ENCODE measurements at places on chromosomes 1 and 21.

DNA sequence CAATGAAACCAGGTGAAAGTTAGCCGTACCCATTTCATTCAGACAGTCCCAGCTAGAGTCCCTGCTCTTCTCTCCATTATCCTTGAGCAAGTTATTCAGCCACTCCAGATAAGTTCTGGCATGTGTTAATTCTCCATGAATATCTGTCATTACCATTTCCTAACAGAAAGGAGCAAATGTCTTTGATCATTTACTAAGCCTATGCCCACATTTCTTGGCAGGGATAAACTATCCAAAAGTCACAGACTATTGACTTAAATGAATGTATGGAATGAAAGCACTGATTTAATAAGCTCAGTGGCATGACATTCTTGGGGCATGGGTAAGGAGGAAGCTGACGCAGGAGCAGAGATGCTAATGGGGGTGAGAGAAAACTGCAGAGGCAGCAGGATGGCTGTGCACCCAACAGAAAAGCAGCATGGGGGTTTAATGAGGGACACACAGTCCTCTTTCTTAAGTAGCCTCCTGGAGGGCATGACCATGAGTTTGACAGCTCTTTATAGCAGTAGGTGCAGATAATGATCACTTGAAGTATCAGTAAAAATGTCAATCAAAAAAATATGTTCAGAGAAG, 17.6 kb upstream of the DHCR24 start:
- peak; percentile 94 for DNase-seq

DNA sequence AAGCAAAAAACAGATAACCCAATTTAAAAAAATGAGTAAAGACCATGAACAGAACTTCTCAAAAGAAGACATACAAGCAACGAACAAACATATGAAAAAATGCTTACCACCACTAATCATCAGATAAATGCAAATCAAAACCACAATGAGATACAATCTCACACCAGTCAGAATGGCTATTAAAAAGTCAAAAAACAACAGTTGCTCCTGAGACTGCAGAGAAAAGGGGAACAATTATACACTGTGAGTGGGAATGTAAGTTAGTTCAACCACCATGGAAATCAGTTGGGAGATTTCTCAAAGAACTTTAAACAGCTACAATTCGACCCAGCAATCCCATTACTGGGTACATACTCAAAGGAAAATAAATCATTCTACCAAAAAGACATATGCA, 131.6 kb downstream of the PTGER3 start:
- no peak for DNase-seq

- DNase-seq = no peak
Observed at GRCh38 chr1:58620259-58620658, 43.2 kb upstream of the TACSTD2 start.

DNA sequence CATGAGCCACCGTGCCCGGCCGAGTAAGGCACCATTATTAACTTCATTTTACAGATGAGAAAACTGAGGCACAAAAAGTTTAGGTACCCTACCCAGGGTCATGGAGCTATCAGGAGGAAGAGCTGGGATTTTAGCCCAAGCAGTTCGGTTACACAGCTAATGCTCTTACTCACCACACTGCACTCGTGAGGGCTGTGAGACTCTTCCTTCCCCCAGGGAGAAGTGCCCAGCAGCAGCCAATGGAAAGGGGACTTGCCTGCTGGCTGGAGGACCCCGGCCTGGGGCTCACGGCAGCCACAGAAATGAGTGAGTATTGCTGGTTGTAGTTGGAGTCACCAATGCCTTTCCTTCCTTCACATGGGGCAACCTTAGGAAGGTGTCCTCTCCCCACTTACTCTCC, 5.2 kb upstream of the CSF1 start:
- DNase-seq = no peak

- no peak for DNase-seq
Observed at GRCh38 chr1:150695561-150695960, 1.4 kb downstream of the GOLPH3L start.

DNA sequence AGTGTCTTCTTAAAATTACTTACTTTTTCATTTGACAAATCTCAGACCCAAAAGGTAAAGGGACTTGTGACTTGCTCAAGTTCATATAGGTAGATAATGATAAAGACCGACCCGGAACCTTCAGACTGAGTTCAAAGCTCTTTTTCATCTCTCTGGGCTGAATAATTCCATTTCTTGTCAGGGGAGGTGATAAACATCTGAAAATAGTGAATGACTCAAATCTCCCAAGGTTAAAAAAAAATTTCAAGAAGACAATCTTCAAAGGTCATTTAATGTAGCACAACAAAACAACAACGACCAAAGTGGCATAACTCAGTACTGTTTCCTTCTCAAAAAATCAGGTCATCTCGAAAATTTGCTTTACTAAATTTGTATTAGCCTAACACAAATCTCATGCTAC, 20.6 kb downstream of the LUZP1 start:
- DNase-seq = no peak

GRCh38 chr1:178796013-178796412, 71.0 kb downstream of the RALGPS2 start:
- no peak for DNase-seq

DNA sequence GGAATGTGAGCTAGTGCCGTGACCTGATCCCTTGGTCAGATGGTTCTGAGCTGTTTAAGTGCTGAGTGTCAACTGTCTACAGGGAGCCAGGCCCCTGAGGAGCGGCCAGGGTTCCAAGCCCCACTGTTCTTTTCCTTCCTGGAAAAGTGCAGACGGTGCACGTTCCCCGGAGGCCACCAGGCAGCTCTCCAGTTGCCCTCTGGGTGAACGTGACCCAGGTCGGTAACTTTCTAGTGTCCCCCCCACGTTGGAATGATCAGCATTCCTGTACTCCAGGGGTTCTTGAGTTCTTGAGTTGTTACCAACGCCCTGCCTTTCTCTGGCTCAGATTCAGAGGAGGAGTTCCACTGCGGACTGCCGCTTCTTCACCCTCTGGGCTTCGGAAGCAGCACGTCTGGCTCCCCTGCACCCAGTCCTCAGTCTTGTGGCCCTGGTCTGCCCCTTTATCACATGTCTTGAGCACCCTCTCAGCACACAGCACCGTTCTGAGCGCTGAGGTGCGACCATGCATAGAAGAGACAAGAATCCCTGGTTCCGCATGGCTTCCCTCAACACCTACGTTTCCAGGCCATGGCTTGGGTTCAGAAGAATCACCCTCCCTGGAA, 131.5 kb downstream of the DHRS3 start:
- peak; percentile 73 for DNase-seq

GRCh38 chr1:224722838-224723237, 106.7 kb downstream of the CNIH3 start:
- DNase-seq = no peak

Measured in fibroblast of skin of back (primary cell).